ENCODE measurements at places on chromosomes 12 and 14.
A peak's percentile ranks its signal among the peaks of the same experiment; 100 is the strongest.

GRCh38 chr14:92937051-92937937, 14.3 kb downstream of the CHGA start:
- DNase-seq: no peak

DNA sequence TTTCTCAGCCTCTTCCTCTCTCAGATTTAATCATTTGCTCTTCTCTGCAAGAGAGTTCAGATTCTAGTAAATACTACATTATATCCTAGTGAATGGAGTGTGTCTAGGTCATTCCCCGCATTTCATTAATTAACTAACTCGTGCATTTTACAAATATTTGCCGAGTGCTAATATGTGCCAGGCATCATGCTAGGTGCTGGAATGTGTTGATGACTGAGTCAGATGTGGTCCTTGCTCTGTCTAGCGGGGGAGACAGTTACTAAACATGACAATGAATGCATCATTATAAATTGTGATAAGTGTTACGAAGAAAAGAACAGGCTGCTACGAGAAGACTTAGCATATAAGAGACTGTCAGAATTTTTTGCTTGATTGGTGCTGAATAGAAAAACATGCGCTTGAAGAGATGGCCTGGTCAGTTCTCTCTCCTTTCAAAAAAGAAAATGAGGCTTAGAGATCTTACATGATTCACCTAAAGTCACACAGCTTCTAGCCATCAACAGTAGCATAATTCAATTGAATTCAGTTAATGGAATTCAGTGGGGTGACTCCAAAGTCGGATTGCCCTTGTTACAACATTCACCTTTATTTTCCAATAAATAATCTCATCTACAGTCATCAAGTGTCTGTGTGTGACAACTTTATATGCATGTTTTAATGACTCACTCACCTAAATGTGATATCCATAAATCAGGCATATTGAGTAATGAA, 48.7 kb upstream of the MAX start:
- no peak for DNase-seq

- peak; percentile 31 for DNase-seq
These were observed 155.4 kb upstream of the PDE3A start for GRCh38 chr12:20212658-20213555.

- no peak for DNase-seq
These were observed 5.5 kb downstream of the TMEM63C start for GRCh38 chr14:77186911-77187648.

GRCh38 chr12:29694002-29694401, 89.7 kb downstream of the TMTC1 start:
- no peak for DNase-seq

DNA sequence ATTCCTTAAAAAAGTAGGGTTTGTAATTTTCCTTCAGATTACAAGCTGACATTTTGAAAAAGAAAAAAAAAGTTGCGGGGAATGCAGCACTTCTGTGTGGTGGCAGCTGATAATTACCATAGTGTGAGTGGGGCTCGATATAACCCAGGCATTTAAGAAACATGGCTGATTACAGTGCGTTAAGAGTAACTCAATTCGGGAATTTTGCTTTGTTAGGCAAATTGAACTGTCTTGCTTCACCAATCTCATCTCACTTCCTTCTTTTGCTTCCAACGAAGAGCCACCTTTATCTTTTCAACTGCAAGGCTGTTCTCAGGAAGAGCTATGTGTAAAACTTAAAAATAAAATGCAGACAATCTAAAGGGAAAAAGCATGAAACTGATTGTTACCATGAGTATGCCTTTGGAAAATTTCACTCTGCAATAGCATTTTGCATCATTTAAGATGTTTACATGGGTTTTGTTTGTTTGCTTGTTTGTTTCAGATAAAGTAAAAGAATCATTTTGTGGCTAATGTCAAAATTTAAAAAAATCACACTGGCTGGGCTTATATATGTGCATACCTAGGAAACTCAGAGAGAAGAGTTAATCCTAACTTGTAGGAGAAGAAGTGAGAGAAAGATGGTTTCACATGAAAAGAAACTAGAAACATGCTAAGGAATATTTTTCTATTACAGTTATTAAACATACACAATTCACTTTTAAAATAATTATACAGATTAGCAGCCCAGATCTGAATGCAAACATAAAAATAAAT, 295.9 kb upstream of the ATP2B1 start:
- DNase-seq: no peak

- peak; percentile 95 for DNase-seq
These were observed 10.1 kb upstream of the RTRAF start for GRCh38 chr14:51979088-51979709.

DNA sequence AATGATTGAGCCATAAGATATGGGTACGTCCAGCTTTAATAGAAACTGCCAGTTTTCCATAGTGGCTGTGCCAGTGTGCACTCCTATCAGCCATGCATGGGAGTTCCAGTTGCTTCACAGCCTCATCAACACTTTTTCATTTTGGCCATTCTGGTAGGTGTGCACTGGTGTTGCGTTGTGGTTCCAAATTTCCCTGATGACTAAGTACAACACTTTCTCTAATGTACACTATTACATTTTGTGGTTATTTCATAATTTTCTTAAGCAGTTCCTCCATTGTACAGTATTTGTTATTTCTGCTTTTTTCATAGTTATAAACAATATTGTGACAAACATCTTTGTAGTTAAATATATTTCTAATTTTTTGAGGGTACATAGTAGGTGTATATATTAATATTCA, 21.5 kb upstream of the OAS1 start:
- DNase-seq: no peak

DNA sequence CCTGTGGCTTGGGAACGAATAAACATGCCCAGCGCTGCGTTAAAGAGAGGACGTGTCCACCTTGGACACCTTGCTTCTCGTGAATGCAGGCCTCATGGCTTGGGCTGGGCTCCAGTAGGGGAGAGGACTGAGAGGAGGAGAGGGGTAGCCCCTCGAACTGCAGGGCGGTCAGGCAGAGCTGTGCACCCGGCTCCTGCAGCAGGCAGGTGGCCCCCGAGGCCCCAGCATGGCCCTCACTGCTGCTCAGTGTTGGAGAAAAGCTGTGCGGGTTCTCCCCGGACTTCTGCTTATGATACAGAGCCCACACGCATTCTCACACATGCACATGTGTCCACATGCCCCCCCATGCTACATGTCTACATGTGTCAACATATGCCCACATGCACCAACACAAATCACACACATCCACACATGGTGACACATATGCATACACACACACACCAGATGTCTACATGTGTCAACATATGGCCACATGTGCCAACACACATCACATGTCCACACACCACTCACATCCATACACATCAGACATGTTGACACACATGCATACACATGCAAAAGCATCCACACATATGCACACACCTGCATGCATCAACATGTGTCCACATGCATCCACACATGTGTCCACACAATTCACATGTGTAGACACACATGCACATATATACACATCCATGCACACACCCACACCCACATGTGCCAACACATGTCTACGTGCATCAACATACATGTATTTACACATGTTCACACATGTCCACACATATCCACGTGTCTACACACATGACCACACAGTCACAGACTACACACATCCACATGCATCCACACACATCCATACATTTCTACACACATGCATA, 3.0 kb downstream of the ADGRD1 start:
- DNase-seq: no peak

- DNase-seq: no peak
These were observed 103.8 kb upstream of the FKBP4 start for GRCh38 chr12:2691006-2691344.

GRCh38 chr12:73277971-73278370, 1005.8 kb downstream of the TRHDE start:
- DNase-seq: no peak

GRCh38 chr14:56092763-56093162, 25.4 kb upstream of the PELI2 start:
- DNase-seq: no peak

DNA sequence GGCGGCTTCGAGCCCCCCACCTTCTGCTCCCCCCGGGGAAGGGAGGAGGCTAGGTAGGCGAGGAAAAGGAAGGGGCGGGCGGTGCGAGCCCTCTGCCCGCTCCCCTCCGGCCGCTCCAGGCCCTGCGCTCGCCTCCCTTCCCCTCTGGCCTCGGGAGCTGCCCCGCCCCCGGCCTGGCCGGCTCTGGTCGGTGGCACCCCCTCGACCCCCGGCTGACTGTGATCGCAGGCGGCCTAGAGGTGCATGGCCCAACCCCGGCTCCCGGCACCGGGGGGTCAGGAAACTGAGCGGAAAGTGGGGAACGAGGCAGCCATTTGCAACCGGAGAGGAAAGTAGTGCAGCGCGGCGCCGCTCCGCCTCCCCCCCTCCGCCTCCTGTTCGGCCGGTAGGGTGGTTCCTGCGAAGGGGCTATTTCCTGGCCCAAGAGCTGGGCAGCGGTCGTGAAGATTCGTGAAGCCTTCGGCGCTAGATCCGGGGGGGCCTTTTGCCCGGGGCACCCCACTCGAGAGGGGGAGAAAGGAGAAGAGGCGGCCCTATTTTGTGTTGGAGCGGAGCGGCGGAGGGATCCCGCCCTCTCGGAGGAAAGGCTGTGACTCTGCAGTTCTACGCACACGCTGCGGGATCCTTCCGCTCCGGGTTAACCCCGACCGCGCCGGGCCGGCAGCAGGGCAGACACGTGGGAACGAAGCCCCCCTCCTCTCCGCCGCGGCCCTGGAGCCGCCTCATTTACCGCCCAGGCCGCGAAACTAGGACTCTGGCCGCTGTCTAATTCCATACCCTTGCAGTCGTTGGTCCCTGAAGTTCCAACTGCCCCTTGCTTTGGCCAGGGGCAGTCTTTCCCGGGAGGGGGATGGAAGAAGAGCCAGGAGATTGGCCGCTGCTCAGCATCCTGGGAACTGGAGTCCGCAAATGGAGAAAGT, at the start of gene KMT2D:
TSS of gene KMT2D (minus strand) at position 558 of the 920 bp plus-strand sequence. CDS start 5,470 bp downstream, outside the sequence.
- peak; percentile 64 for DNase-seq

DNA sequence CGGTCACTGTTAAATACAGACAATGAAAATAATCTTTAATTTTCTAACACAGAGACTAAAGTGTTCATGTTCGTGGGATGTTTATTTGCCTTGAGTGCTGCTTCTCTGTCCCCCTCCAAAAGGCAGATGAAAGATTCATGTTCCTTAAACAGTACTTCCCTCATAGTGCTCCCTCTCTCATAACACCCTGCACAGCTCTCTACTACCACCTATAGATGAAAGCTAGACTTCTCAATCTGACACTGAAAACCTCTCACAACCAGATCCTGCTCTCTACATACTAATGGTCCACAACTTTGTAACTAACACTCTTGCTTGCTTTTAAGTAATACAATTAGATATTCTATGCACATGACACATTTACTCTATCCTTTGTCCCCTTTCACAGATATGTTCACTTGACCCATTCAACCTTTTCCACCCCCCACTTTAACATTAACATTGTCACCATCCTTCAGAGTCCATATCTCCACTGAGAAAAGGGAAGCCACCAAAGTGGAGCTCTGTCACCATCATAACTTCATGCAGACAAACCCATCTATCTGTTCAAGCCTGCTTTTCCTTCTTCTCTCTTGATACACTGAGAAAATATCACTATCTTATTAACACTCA, 266.4 kb upstream of the USP15 start:
- DNase-seq: no peak

DNA sequence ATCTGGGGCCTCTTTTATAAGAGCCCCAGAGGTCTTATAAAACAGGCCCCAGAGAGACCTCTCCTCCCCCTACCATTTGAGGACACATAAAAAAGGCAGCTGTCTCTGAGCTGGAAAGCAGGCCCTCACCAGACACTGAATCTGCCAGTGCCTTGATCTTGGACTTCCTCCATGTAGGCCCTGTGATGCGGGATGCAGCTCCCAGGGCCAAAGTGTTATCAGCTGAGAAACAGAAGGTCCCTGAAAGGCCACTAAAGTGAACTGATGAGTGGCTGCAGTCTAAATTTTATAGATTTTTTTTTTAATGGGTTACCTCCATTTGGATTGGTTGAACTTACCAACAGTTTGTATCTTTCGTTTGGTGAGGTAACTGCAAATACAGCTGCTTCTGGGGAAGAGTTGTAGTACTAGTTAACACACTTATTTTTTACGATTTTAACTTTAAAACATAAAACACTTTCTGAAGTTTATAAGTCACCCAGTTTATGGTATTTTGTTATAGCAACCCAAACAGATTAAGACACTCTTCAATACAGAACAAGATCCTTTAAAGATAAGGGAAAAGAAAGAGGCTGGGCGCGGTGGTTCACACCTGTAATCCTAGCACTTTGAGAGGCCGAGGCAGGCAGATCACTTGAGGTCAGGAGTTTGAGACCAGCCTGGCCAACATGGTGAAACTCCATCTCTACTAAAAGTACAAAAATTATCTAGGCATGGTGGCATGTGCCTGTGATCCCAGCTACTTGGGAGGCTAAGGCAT, 5.6 kb upstream of the GUCY2C start:
- no peak for DNase-seq

DNA sequence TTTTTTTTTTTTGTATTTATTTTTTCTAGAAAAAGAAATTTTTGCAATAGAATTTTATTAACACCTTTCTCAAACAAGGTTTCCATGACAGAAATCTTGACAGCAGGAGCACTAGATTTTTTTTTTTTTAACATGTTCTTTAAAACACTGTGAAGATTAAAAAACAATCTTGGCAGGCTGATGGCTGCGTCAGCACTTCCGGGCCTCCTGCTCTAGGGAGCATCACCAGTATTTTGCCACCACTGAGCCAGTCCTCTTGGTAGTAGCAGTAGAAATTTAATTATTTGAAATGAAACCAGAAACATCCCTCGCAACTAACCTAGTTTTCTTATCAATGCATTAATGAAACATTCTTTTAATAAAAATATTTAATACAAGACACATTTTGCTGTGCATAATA, 99.6 kb downstream of the APAF1 start:
- no peak for DNase-seq

DNA sequence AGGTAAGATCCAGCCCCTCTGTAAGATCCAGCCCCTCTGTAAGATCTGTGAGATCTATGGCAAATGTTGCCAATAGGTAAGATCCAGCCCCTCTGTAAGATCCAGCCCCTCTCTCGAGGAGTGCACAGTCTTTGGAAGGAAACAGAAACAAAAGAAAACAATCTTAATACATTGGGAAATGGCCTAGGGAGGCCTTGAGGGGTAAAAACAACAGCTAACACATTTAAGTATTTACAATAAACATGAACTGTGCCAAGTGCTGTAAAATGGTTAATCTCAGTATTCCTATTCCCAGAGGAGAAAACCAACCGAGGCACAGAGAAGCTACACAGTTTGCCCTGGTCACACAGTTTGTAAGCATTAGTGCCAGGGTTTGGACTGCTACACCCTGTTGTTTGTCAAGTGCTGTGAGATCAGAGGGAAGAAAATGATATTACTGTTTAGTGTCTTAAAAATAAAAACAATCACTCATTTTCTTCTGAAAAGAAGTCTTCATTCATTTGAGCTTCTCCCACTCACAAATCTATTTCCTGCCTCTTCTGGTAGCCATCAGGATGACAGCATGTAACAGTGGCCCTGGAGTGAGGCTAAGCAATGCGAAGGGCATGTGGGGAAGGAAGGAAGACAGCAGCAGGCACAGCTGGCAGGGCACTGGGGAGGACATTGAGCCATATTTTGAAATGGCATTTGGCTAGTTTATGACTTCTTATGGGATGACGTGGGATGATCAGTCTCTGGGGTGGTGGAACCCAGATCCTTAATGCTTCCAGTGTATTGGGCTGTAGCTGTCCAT, 118.7 kb upstream of the PTPRQ start:
- DNase-seq: no peak

GRCh38 chr12:89514751-89515150, 9.8 kb downstream of the GALNT4 start:
- no peak for DNase-seq

GRCh38 chr12:93572712-93573551, 457 bp downstream of the SOCS2 start:
- no peak for DNase-seq

GRCh38 chr14:69713209-69713781, 53.6 kb upstream of the SRSF5 start:
- DNase-seq: no peak

- DNase-seq: no peak
These were observed 242.2 kb downstream of the SOX5 start for GRCh38 chr12:23707270-23707669.

Measured in omental fat pad (tissue), 4 donors.